ENCODE measurements at places on chromosomes 2 and 18. TPM values are rescaled to one million over a fixed set of nuclear protein-coding genes. Genes with fewer than 3 reads are reported as not detected.

DNA sequence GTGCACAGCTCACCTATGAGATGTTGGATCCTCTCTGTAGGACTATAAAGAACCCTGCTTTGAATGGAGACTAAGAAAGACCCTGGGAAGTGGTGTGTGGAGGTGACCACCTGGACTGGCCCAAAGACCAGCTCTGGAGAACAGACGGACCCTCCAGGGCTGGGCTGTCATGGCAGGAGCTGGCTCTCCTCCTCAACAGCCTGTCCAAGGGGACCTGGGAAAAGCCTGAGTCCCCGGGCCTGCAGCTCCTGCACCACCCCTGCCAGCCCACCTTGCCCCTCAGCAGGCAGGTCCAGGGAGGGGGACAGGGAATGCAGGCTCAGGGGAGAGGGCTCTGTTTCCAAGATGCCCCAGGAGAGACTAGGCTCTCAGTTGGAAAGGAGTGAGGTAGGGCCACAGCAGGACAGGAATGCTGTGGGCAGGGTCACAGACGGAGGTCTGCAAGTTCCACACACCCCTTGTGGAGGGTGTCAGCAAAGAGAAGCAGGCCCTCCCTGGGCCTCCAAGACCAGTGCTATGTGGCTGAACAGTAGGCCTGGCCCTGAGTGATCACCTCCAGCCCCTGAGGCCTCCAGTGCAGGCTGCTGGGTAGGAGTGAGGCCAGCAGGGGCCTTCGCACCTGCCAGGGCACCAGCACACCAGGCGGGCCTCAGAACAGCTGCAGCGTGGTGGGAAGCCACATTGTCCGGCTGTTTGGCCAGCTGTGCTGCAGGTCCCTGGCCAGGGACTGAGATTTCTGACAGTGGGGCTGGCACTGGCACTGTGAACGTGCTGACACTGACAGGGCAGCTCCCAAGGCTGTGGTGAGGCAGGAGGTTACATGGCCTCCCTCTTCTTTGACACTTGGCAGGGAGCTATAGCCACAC is 86.4 kb upstream of the OTOS start:
- H3K27me3 ChIP-seq, result peaks cover 14% of the 10 kb centered on the region
- no peak overlapping the region for H3K4me3 ChIP-seq
- no peaks in the 10 kb centered on the region for H3K36me3 ChIP-seq
- H3K4me1 ChIP-seq, result no peaks in the 10 kb centered on the region
- H3K27ac ChIP-seq, result no peak overlapping the region

DNA sequence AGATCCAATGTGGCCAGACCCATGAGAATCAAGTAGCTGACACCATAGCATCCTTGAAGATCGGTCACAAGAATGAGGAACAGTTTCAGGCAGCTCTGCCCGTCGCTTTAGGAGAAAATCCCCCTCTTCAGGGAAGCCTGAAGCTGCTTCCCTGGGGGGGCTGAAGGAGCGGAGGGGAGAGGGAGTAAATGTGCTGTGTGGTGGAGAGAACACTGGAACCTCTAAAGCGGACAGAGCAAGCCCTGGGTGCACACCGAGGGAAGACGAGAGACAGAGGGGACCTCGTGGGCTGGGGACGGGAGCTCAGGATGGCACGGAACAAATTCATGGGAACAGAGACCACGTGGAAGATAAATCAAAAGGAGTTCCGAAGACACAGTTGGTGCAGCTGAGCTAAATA is 154.3 kb downstream of the NDUFA10 start:
- no peaks in the 10 kb centered on the region for H3K36me3 ChIP-seq
- H3K4me3 ChIP-seq, result no peak overlapping the region
- DNase-seq, result no peak
- no peak overlapping the region for H3K27ac ChIP-seq
- H3K27me3 ChIP-seq, result no peaks in the 10 kb centered on the region

- peaks cover 38% of the 10 kb centered on the region for H3K4me1 ChIP-seq
- H3K27ac ChIP-seq, result peak overlapping the region; percentile 100
- no peak for DNase-seq
- no peaks in the 10 kb centered on the region for H3K27me3 ChIP-seq
- H3K36me3 ChIP-seq, result peaks cover 3% of the 10 kb centered on the region
- H3K4me3 ChIP-seq, result peak overlapping the region; percentile 91
Observed at GRCh38 chr18:12377556-12378197, 650 bp upstream of the AFG3L2 start.

- DNase-seq, result no peak
- H3K36me3 ChIP-seq, result peaks cover 51% of the 10 kb centered on the region
Observed at GRCh38 chr18:70634576-70635147, 345.8 kb downstream of the SOCS6 start.

- no peak overlapping the region for H3K4me3 ChIP-seq
- no peaks in the 10 kb centered on the region for H3K4me1 ChIP-seq
- no peaks in the 10 kb centered on the region for H3K36me3 ChIP-seq
- no peak overlapping the region for H3K27ac ChIP-seq
- H3K27me3 ChIP-seq, result no peaks in the 10 kb centered on the region
Observed at GRCh38 chr2:62956651-62957050, 94.0 kb upstream of the OTX1 start.

- no peak overlapping the region for H3K4me3 ChIP-seq
- peaks cover 2% of the 10 kb centered on the region for H3K4me1 ChIP-seq
- no peaks in the 10 kb centered on the region for H3K36me3 ChIP-seq
Observed at GRCh38 chr2:46114996-46115395, 182.2 kb upstream of the EPAS1 start.

DNA sequence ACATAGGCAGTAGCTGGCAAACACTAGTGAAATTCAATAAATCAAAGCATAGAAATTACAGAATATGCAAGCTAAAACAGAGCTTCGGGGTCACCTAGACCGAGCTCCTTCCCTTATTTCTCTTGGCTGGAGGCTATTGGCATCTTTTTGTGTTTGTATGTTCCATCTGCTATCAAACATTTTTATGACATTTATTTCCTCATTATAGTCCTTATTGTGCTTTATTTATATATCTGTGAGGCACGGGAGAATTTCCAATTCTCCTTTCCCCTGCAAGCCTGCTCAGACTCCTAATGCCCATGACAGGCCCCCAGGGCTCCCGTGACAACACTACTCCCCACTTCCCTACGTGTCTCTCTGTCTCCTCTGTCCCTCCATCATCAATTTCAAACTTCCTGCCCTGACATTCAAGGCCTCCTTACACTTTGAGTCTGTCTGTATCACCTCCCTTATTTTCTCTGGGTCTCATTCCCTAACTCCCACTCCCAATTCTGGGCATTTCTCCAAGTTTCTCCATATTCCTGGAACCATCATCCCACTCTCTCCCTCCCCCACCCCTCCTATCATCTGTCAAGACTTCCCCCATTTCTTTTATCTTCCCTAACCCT is 316.9 kb downstream of the OSR1 start:
- no peak for DNase-seq
- no peaks in the 10 kb centered on the region for H3K36me3 ChIP-seq
- no peaks in the 10 kb centered on the region for H3K27me3 ChIP-seq
- H3K4me3 ChIP-seq, result no peak overlapping the region
- no peaks in the 10 kb centered on the region for H3K4me1 ChIP-seq

- no peak for DNase-seq
- no peaks in the 10 kb centered on the region for H3K27me3 ChIP-seq
- H3K36me3 ChIP-seq, result no peaks in the 10 kb centered on the region
- no peak overlapping the region for H3K27ac ChIP-seq
Observed at GRCh38 chr2:27888790-27889189, 1.4 kb downstream of the RBKS start.

GRCh38 chr2:197054437-197054836 is 127.9 kb upstream of the PGAP1 start:
- DNase-seq, result no peak
- H3K4me3 ChIP-seq, result no peak overlapping the region
- H3K36me3 ChIP-seq, result peaks cover 14% of the 10 kb centered on the region
- H3K27ac ChIP-seq, result no peak overlapping the region
- no peaks in the 10 kb centered on the region for H3K4me1 ChIP-seq
- H3K27me3 ChIP-seq, result peaks cover 3% of the 10 kb centered on the region

- peaks cover 15% of the 10 kb centered on the region for H3K4me1 ChIP-seq
- no peaks in the 10 kb centered on the region for H3K36me3 ChIP-seq
- H3K27me3 ChIP-seq, result no peaks in the 10 kb centered on the region
- DNase-seq, result no peak
Observed at GRCh38 chr2:141482697-141483096, 648.1 kb downstream of the LRP1B start.

- DNase-seq, result no peak
- H3K27ac ChIP-seq, result no peak overlapping the region
- H3K36me3 ChIP-seq, result no peaks in the 10 kb centered on the region
- no peak overlapping the region for H3K4me3 ChIP-seq
- H3K27me3 ChIP-seq, result peaks cover 33% of the 10 kb centered on the region
Observed at GRCh38 chr18:75215663-75216062, 5.1 kb downstream of the TSHZ1 start.

- no peak overlapping the region for H3K27ac ChIP-seq
- H3K4me3 ChIP-seq, result no peak overlapping the region
- H3K36me3 ChIP-seq, result no peaks in the 10 kb centered on the region
- no peak for DNase-seq
- no peaks in the 10 kb centered on the region for H3K4me1 ChIP-seq
- H3K27me3 ChIP-seq, result peaks cover 14% of the 10 kb centered on the region
Observed at GRCh38 chr2:240225660-240226475, 85.4 kb upstream of the OTOS start.

- H3K36me3 ChIP-seq, result no peaks in the 10 kb centered on the region
- DNase-seq, result no peak
- H3K27ac ChIP-seq, result no peak overlapping the region
- peaks cover 7% of the 10 kb centered on the region for H3K27me3 ChIP-seq
Observed at GRCh38 chr2:201852878-201853415, 46.6 kb downstream of the CDK15 start.

GRCh38 chr2:127142663-127143630 is 36.0 kb upstream of the BIN1 start:
- H3K27me3 ChIP-seq, result no peaks in the 10 kb centered on the region
- DNase-seq, result no peak
- no peak overlapping the region for H3K27ac ChIP-seq

GRCh38 chr2:221429741-221430491 is 142.2 kb downstream of the EPHA4 start:
- no peaks in the 10 kb centered on the region for H3K27me3 ChIP-seq
- no peaks in the 10 kb centered on the region for H3K36me3 ChIP-seq
- no peak overlapping the region for H3K27ac ChIP-seq
- DNase-seq, result no peak
- H3K4me3 ChIP-seq, result no peak overlapping the region
- H3K4me1 ChIP-seq, result peaks cover 8% of the 10 kb centered on the region

DNA sequence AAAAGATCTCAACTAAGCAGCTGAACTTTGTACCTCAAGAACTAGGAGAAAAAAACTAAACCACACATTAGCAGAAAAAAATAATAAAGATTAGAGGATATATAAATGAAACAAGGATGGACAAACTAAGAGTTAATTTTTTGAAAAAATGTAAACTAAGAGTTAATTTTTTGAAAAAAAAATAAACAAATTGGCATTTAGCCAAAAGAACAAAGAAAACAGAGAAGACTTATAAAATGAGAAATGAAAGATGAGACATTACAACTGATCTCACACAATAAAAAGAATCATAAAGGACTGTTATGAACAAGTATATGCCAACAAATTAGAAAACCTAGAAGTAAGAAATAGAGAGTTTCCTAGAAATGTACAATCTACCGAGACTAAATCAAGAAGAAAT is 859.2 kb upstream of the GYPC start:
- peaks cover 59% of the 10 kb centered on the region for H3K36me3 ChIP-seq
- DNase-seq, result no peak
- no peaks in the 10 kb centered on the region for H3K27me3 ChIP-seq
- H3K27ac ChIP-seq, result no peak overlapping the region

DNA sequence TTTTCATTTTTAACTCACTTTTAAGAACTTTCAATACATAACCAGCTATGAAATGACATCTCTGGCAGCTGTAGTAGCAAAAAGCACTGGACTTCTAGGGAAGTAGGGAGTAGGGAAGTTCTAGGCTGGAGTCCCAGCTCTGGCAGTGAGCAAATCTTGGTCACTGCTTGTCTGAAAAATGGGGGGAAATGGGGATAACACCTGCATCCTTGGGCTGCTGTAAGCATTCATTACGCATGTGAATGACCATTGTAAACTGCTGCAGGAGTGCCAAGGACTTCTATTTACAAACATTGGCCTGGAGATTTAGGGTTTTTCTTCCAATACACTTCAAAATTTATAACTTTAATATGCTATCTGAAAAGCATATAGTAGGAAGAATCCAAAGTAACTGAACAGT is 972 bp upstream of the MPP4 start:
- peaks cover 16% of the 10 kb centered on the region for H3K36me3 ChIP-seq
- H3K27me3 ChIP-seq, result no peaks in the 10 kb centered on the region
- H3K4me3 ChIP-seq, result 0 out of 2 replicates have a peak overlapping the region, but pooled peaks have one; percentile 14
- no peak for DNase-seq
- peak overlapping the region; percentile 84 for H3K27ac ChIP-seq

- peaks cover 22% of the 10 kb centered on the region for H3K4me1 ChIP-seq
- no peak overlapping the region for H3K4me3 ChIP-seq
- H3K27me3 ChIP-seq, result no peaks in the 10 kb centered on the region
- H3K27ac ChIP-seq, result no peak overlapping the region
Observed at GRCh38 chr18:9851511-9851910, 34.3 kb upstream of the TXNDC2 start.

DNA sequence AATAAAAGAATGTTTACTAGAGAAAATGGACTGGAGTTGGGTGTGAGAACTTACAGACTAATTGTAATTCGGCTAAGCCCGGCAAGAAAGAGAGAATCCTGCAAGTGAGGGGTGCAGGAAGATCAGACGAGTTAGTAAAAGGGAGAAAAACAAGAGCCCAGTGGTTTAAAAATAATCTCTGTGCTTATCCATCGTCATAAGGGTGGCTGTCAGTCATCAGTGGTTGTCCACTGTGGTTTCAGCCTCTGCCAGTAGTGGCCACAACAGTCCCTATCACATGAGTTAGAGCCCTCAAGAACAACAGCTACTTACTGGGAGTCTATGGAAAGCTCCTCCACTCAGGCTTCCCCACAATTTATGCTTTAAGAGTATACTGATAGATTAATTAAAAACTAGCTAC is 239.8 kb downstream of the SETBP1 start:
- H3K4me3 ChIP-seq, result no peak overlapping the region
- peaks cover 12% of the 10 kb centered on the region for H3K4me1 ChIP-seq
- no peaks in the 10 kb centered on the region for H3K27me3 ChIP-seq
- no peaks in the 10 kb centered on the region for H3K36me3 ChIP-seq
- no peak overlapping the region for H3K27ac ChIP-seq
- DNase-seq, result no peak

GRCh38 chr2:201919308-201919634 is 112.9 kb downstream of the CDK15 start:
- H3K27ac ChIP-seq, result no peak overlapping the region
- no peak overlapping the region for H3K4me3 ChIP-seq
- H3K27me3 ChIP-seq, result no peaks in the 10 kb centered on the region
- H3K4me1 ChIP-seq, result peaks cover 20% of the 10 kb centered on the region
- no peak for DNase-seq
- peaks cover 4% of the 10 kb centered on the region for H3K36me3 ChIP-seq

- no peaks in the 10 kb centered on the region for H3K4me1 ChIP-seq
- peaks cover 3% of the 10 kb centered on the region for H3K36me3 ChIP-seq
- no peak for DNase-seq
- H3K27me3 ChIP-seq, result no peaks in the 10 kb centered on the region
- H3K4me3 ChIP-seq, result no peak overlapping the region
Observed at GRCh38 chr2:190478572-190479195, 55.8 kb downstream of the NEMP2 start.

Gene CYP27A1
- 9.3 TPM for total RNA-seq

Gene PTPRN
- 5.7 TPM for total RNA-seq

Gene TMEM198
- total RNA-seq, result 7.3 TPM

Gene TCF23
- 0.14 TPM for total RNA-seq

Gene GCG
- total RNA-seq, result 0.14 TPM

Gene CFAP53
- 0.26 TPM for total RNA-seq

Gene HOXD8
- total RNA-seq, result not detected

Gene SCN3A
- not detected for total RNA-seq

Gene MLPH
- 10.3 TPM for total RNA-seq

Gene MYO1B
- 39.0 TPM for total RNA-seq

Gene CKAP2L
- total RNA-seq, result 25.6 TPM
